EL (cell line): ENCODE measurements at places on chromosomes 3 and 15.

- DNase-seq: no peak
Observed at GRCh38 chr3:133856316-133856715, 39.4 kb downstream of the RAB6B start.

- peak; percentile 30 for DNase-seq
Observed at GRCh38 chr15:62067448-62068044, 769 bp downstream of the C2CD4A start.

DNA sequence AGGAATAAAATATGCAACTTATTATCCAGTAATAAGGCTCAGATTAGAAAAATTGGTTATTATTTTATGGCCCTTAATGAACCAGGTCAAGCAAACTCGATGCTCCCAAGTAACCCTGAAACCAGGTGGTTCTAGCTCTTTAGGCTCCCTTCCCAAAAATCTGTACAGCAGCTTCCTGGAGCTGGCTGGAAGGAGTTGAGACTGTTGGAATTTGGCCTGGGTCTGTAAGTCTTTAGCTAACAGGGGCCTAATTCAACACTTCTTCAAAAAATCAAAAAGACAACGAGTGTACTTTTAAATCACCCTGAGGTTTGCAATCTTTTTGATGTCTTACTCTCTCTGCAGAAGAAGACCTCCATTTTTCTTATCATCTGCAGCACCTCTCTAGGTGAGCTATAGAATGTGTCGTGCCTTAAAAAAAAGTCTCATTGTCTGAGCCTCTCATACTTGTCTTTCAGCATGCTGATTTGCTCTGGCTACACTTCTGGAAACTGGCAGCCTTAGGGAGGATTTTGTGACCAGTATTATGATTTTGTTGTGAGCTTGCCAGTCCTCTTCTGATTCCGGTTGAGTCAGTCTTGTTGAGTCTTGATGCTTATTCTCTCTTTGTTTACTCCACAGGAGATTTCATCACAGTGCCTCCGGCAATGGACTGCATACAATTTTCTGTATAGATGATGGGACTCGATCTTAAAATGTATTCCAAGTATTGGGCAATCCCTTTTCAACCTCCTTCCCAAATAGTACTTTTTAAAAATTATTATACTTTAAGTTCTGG lies 235.0 kb upstream of the KBTBD8 start:
- peak; percentile 61 for DNase-seq

- DNase-seq: peak; percentile 41
Observed at GRCh38 chr3:151900884-151901643, 27.6 kb downstream of the SUCNR1 start.

DNA sequence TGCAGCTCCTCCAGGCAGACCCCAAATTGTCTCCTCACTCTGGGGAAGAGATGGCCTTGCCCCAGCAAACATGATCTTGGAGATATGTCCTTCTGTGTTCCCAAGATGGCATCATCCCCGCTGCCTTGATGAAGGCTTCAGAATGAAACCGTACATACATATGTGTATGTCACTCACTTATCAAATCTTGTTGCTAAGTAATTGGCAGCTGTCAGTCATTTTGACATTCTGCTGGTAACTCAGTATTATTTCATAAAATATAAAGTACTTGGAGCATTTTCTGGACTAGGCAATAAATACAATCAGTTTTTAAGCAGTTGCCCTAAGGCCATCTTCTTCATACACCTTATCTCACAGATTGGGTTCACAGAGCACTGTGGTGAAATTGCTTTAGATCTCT lies 62.4 kb downstream of the ARNT2 start:
- no peak for DNase-seq

DNA sequence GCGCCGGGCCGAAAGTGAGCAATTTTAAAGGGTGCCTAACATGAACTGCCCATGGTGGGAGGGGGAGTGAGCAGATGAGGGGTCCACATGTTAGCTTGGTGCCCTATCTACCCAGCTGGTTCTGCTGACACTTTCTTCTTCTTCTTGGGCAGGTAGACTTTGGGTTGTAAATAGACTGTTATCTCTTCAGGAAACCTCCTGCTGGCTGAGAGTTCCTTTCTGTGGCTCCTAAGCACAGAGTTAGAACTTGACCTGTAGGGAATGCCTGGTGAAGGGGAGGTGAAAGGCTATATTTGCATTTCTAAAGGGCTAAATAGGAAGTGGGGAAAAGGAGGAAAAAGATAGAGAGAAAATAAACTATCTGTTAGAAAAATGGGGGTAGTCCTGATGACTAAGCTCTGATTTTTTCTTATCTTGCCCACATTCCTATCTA lies 521.4 kb upstream of the TGFBR2 start:
- peak; percentile 12 for DNase-seq

DNA sequence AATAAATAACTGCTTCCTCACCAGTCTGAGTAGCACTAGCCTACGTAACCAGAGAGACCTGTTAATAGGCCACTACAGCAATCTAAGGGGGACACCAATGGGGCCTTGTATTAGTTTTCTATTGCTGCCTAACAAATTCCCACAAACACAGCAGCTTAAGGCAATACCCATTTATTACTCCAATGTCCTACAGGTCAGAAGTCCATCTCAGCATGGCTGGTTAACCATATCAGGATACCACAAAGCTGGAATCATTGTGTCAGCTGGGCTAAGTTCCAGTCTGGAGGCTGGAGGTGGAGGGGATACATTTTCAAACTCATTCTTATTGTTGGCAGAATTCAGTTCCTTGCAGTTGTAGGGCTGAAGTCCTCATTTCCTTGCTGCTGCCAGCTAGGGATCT lies 331.9 kb downstream of the ULK4 start:
- no peak for DNase-seq

- peak; percentile 68 for DNase-seq
Observed at GRCh38 chr3:192570821-192571791, 156.2 kb downstream of the FGF12 start.

- no peak for DNase-seq
Observed at GRCh38 chr15:67120009-67120838, 54.8 kb downstream of the SMAD3 start.

- no peak for DNase-seq
Observed at GRCh38 chr3:40586901-40587300, 62.1 kb downstream of the ZNF621 start.

- DNase-seq: no peak
Observed at GRCh38 chr3:21132896-21133295, 618.1 kb downstream of the ZNF385D start.

- DNase-seq: no peak
Observed at GRCh38 chr3:140710711-140711389, 33.0 kb downstream of the TRIM42 start.

DNA sequence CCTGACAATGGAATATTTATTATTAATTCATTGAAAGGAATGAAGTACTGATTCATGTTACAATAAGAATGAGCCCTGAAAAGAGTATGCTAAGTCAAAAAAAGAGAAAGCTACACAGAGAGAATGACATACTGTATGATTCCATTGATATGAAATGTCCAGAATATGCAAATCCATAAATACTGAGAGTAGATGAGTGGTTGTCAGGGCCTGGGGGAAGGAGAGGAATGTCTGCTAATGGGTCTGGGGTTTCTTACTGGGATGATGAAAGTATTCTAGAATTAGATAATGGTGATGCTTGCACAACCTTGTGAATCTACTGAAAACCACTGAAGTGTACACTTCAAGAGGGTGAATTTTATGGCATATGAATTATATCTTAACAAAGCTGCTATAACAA lies 79.9 kb upstream of the HACD2 start:
- no peak for DNase-seq

- no peak for DNase-seq
Observed at GRCh38 chr3:184814214-184814613, 2.2 kb downstream of the VPS8 start.

- DNase-seq: no peak
Observed at GRCh38 chr3:29639578-29640290, 358.9 kb downstream of the RBMS3 start.

GRCh38 chr3:150251187-150252062 lies 156.7 kb upstream of the TSC22D2 start:
- peak; percentile 46 for DNase-seq

- no peak for DNase-seq
Observed at GRCh38 chr3:72794079-72794478, 54.2 kb downstream of the SHQ1 start.

GRCh38 chr3:70108072-70108471 lies 108.5 kb downstream of the SAMMSON start:
- DNase-seq: peak; percentile 11

DNA sequence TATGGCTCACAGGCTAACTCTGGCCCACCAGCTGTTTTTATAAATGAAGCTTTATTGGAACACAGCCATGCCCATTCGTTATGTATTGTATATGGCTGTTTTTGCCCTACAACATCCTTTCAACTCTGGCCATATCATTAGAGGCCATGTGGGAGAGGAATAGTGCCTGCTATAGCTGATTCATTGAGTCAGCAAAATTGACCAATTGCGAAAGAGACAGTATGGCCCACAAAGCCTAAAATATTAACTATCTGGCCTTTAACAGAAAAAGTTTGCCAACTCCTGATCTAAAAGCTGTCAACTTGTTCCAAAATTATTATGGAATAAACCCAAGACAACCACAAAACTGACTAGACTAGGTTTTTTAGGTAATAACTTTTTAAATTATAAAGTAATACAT lies 1.4 kb downstream of the NR1I2 start:
- no peak for DNase-seq

DNA sequence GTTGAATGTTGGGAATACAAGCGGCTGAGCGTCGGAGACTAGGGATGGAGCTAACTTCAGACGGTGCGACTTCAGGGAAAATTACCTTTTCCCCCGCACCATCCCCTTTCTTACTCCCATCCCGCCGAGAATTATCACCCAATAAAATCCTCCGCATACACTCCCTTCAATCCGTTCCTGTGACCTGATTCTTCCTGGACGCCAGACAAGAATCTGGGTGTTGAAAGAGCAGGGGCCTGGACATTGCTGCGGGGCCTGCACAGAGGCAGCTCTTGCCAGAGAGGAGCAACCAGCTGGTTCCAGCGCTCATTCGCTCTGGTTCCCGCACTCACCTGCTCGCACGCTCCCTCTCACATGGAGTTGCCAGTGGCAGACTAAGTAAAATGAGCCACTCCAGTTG lies 241.9 kb downstream of the ALCAM start:
- DNase-seq: no peak
